Stimulated activated CD4-positive, alpha-beta T cell treated with anti-CD3 and anti-CD28 coated beads, Interleukin-1b, Interleukin-23, amount 100 ng/mL, for 1 hour (primary cell): ENCODE measurements at places on chromosomes 4 and X.

DNA sequence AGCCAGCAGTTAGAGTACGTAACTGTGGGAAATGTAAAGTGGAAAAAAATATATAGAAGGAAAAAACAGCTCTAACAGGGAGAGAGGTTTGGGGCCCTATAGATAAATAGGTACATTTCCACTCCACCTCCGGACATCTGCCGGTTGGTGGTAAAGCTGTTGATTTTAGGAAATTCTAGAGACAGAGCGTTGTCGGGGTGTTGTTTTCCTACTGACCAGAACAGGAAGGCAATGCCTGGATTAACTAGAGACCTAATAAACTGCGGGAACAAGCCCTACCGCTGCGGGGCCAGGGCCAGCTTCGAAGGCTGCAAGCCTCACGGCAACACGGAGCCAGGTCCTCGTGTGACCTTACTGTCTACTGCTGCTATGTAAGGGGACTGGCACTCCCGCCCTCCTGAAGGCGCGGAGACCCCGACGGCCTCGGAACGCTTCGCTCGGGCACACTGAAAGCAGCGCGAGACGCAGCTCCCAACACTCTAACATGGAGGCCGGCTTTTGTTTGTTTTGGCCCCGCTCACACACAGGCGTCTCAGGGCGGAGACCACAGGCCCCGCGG lies 702 bp upstream of the CDKN2AIP start:
- DNase-seq, result no peak

- DNase-seq, result no peak
Measured at GRCh38 chr4:40515398-40516293, 114.0 kb downstream of the RBM47 start.

- DNase-seq, result no peak
Measured at GRCh38 chr4:5458676-5459075, 249.7 kb downstream of the EVC2 start.

- no peak for DNase-seq
Measured at GRCh38 chr4:8696369-8697127, 104.0 kb downstream of the CPZ start.

GRCh38 chrX:150779385-150779784 lies 86.2 kb downstream of the MTMR1 start:
- no peak for DNase-seq

DNA sequence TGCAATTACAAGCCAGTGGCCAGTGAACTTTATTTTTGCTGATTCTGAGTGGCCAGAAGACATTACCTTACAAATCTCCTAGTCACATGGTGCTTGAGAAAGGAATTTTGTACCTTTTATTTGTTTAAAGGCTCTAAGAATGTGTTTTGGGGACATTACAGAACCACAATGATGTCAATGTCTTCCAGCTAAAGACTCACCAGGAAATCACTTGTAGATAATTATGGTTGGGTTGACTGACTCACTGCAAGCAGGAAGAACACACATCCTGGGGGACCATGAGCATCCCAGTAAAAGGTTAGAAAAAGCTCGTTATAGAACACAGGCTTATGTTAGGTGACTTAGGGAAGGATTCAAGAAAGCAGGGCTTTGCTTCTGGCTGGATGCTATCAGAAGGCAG lies 119.4 kb upstream of the FAM9B start:
- no peak for DNase-seq

- no peak for DNase-seq
Measured at GRCh38 chrX:124651031-124651430, 304.7 kb downstream of the SH2D1A start.

- peak; percentile 17 for DNase-seq
Measured at GRCh38 chr4:139556724-139557555, 921 bp upstream of the SETD7 start.

- no peak for DNase-seq
Measured at GRCh38 chrX:101081231-101081630, 2.6 kb downstream of the TMEM35A start.

GRCh38 chr4:41215969-41216293 lies 1.6 kb upstream of the APBB2 start:
- no peak for DNase-seq

GRCh38 chr4:181659202-181659601 lies 584.0 kb upstream of the TENM3 start:
- DNase-seq, result no peak

DNA sequence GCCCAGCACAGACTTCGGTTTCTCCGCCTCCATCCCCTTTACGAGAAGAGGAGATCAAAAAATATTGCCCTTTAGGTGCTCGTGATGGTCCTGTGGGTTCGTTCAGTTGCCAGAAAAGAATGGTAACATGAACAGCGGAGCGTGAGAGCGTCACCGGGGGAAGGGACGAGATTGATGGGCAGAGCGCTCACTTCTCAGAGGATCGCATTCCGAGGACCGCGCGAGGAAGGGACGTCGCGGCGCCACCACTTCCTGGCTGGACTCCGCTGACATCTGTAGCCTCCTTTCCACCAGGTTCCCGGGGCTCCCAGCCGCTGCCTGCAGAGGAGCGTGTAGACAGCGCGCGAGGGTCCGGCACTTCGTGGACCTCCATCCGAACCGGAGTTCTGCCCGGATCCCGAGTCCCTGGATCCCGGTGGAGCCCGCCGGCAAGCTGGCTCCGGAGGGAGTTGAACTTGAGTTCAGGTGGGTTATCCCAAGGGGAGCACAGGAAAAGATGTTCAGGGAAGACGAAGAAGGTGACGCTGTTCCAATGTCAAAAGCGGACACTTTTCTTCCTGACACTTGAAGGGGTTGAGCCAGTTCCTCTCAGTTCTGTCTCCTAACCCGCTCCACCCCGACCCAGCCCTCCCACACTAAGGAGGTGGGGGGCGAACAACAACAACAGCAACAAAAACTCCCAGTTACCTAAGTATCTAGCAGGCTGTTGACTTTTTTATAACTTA lies 484 bp downstream of the GALNTL6 start:
- DNase-seq, result no peak

DNA sequence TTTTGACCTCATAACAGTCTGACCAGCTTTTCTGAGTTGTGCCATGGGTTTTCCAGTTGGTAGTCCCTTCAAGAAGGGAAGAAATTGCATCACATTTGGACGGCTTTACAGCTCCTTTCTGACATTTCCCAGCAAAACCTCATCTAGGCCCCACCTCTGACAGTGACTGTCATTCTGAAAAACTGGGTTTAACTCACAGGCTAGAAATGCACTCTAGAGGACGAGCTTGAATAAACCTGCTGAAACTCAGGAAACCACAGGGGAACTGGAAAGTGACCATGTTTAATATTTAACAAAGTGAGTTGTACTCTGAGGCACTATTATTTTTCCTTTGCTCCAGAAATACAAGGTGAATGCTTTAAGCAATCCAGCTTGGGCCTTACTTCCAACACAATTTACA lies 434.3 kb upstream of the RASGEF1B start:
- no peak for DNase-seq

DNA sequence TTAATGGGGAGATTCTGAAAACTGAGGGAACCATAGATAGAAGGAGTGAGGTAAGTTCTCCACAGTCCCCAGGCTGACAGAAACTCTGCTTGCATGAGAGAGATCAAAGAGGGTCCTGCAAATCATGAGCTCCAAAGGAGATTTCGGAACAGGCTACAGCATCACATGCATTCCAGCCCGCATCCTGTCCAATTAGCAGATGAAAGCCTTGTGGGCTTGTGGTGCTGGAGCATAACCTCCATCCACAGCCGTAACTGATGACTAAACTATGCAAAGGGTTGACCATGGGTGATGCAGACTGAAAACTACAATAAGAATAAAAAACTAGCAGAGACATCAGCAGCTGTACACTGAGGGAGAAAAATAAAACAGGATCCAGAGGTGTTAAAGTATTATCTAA lies 654.5 kb downstream of the TLL1 start:
- DNase-seq, result no peak

- no peak for DNase-seq
Measured at GRCh38 chrX:129979207-129979920, 3.1 kb upstream of the BCORL1 start.

DNA sequence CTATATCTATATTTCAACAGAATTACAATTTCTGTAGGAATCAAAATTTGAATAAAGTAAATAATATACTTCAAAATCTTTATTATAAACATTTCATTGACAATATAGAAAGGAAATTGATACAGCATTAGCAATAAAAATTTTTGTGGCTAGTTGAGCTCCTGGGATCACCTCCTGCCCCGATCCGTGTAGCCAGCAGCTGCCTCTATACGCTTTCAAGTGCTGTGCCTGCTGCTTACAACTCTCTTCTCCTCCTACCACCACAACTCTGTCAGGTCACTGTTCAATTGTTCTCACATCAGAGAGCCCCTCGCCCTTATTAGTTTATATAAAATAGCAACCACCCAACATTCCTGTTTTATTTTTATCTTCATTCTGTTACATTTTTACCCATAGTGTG lies 27.6 kb downstream of the INPP4B start:
- DNase-seq, result no peak

- no peak for DNase-seq
Measured at GRCh38 chrX:17488036-17488435, 113.0 kb downstream of the NHS start.

DNA sequence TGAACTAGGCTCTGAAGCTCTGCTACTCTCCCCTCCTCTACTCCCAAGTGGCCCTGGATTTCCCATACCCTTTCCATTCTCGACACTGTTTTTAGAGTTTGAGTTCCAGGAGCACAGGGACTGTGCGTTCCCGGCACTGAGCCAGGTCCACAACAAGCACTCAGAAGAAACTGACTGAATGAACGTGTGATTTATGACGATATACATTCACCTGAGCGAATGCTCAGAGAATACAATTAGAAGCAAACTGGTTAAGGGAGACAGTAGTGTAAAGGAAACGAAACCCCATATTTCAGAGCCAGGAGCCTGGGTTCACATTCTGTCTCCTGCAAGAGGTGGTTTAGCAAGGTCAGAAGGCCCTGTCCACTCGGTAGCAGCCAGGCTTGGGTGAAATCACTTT lies 1.4 kb upstream of the KIAA0232 start:
- DNase-seq, result no peak

- no peak for DNase-seq
Measured at GRCh38 chr4:5469151-5469775, 239.1 kb downstream of the EVC2 start.

DNA sequence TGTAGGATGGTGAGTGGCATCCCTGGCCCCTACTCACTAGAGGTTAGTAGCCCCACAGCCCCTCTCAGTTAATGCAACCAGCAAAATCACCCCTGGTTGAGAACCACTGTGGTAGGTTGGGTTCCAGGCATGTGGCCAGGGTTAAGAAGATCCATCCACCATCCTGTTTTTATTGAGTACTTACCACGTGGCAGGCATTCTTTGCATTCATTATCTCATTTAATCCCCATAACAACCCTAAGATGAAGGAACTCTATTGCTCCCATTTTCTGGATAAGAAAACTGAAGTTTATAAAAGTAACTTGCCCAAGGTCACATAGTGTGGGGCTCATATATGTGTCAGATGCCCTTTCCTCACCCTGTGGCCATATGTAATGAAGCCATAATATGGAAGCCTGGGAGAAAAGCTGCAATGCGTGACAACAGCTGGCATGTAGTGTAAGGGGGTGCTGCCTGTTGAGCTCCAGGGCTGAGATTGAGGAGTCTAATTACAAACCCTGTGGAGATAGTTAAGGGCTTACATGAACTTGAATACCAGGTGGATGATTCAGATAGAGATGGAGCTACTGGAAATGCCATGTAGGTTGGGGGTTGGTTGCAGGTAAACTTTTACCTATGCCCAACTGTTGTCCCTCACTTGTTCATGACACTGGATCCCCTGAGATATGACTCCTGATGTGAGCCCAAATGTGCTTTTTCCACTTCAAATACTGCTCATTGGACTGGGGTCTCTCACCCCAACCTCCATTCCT lies 100.2 kb upstream of the PGRMC2 start:
- no peak for DNase-seq

GRCh38 chr4:37732526-37733186 lies 46.5 kb upstream of the RELL1 start:
- no peak for DNase-seq

GRCh38 chr4:55578341-55579010 lies 13.6 kb downstream of the PDCL2 start:
- DNase-seq, result no peak

DNA sequence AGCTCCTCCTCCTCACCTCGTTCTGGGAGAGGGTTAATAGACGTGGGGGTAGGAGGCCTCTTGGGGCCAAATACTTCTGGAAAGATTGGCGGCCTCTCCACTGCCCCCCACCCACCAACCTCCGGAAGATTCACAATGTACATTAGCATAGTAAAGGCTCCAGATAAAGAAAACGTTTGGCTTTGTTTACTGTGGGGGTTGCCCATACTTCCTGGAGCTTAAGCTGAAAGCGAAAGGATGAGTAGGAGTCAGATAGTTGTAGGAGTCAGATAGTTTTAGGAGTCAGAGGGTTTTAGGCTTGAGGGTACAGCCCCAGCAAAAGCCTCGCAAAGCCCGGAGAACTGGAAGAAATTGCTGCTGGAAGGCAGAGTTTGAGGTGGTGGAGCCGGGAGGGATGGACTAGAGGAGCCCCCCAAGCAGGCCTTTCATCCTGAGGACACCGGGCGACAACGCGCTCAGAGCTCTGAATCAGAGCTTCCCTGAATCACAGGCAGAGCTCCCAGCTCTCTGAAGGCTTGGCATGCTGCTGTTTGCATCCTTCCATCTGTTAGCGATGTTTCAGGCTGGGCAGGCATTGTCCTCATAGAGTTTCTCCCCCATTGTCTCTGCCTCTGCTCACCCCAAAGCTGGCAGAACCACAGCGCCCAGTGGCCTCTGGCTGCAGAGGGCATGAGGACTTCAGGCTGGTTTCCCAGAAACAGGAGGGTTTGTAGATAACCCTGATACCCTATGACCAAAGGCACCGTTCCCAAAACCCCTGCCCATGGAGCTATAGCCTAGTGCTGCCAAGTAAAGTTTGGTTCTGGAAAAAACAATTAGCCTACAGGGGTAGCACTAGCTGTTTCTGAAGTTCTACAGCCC lies 280.7 kb downstream of the BCOR start:
- no peak for DNase-seq

GRCh38 chrX:104113222-104113965 lies 1.1 kb downstream of the ZCCHC18 start:
- DNase-seq, result no peak

GRCh38 chrX:23012636-23013035 lies 12.9 kb downstream of the DDX53 start:
- no peak for DNase-seq

GRCh38 chrX:63258144-63258543 lies 93.0 kb downstream of the SPIN4 start:
- no peak for DNase-seq

DNA sequence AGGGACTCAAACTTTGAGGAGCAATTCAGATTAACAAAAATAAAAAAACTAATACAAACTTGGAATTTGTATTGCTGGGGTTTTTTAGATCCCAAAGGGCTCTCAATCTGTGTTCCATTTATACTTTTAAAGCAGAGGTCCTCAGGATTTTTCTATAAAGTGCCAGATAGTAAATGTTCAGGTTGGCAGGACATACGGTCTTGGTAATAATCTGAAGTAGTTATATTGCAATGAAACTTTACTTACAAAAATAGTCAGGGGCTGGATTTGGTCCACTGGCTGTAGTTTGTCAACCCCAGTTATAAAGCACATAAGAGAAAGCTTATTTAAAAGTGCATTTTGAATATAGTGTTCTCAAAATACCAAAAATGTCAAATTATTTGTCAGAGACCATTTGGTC lies 164.1 kb upstream of the CTSO start:
- DNase-seq, result no peak
